ENCODE measurements at places on chromosomes 3 and 15. TPM values are rescaled to one million over a fixed set of nuclear protein-coding genes. Genes with fewer than 3 reads are reported as not detected.

GRCh38 chr15:91113030-91113429, 13.0 kb downstream of the SV2B start:
- no peak overlapping the region for H3K4me3 ChIP-seq
- no peak overlapping the region for H3K27ac ChIP-seq
- H3K4me1 ChIP-seq, result no peaks in the 10 kb centered on the region
- H3K27me3 ChIP-seq, result no peaks in the 10 kb centered on the region

DNA sequence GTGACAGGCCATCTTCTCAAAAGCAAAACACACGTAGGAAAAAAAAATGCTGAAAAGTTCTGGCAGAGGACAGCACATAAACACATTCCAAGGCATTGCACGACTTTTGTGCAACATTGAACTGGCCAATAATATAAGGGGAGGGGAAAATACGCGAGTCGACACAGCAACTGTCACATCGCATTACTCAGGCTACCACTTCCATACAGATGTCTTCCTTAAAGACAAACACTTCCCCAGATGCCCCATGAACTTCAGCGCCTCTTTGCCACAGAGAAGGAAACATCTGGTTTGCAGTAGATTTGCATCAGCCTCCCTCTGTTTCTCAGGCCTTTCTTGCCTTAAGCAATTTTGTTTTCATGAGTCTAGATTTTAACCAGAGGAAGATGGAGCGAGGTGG, 144.4 kb upstream of the IGF1R start:
- DNase-seq, result no peak
- no peak overlapping the region for H3K27ac ChIP-seq
- H3K4me3 ChIP-seq, result no peak overlapping the region
- no peaks in the 10 kb centered on the region for H3K36me3 ChIP-seq
- peaks cover 9% of the 10 kb centered on the region for H3K27me3 ChIP-seq

The CFAP100 gene
- total RNA-seq, result not detected

DNA sequence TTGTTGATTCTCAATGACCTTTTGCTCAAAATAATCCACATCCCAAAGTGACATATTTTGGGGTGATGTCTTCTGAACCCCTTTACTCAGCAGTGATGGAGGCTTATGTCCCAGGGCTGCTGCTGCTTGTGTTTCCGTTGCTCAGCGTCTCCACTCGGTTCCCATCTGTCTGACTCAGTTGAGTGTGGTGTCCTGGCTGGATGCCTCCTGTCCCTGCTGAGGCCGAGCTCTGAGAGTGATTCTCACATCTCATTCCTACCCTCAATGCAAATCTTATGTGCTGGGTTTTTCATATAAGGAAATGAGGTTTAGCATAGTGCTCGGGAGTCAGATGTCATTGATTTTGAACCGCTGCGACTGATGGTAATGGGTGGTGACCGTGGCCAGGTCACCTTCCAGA, 247.4 kb downstream of the GABRG3 start:
- no peaks in the 10 kb centered on the region for H3K4me1 ChIP-seq
- no peaks in the 10 kb centered on the region for H3K27me3 ChIP-seq
- no peaks in the 10 kb centered on the region for H3K36me3 ChIP-seq

DNA sequence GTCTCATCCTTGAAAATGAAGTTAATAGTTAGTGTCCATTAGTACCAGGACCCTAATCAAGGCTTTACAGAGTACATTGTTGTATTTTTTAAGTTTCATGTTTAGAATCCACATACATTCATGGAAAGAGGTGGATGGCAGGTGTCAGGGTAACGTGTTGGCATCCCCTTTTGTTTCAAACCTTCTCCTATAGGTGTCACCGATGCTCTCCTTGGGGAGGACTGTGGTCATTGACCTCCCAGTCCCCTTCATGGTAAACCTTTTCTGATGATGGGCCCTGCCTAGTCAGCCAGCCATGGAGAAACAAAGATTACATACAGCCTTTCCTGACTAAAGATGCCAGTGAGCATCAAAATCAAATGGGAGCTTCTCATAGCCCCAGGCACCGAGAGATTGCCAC, 574.8 kb downstream of the AGBL1 start:
- no peak overlapping the region for H3K4me3 ChIP-seq
- H3K27ac ChIP-seq, result no peak overlapping the region
- no peaks in the 10 kb centered on the region for H3K36me3 ChIP-seq
- H3K27me3 ChIP-seq, result no peaks in the 10 kb centered on the region
- DNase-seq, result no peak

- H3K27me3 ChIP-seq, result no peaks in the 10 kb centered on the region
- no peaks in the 10 kb centered on the region for H3K4me1 ChIP-seq
- H3K4me3 ChIP-seq, result no peak overlapping the region
- DNase-seq, result no peak
- no peaks in the 10 kb centered on the region for H3K36me3 ChIP-seq
Observed at GRCh38 chr15:33831646-33832045, 136.7 kb upstream of the CHRM5 start.

DNA sequence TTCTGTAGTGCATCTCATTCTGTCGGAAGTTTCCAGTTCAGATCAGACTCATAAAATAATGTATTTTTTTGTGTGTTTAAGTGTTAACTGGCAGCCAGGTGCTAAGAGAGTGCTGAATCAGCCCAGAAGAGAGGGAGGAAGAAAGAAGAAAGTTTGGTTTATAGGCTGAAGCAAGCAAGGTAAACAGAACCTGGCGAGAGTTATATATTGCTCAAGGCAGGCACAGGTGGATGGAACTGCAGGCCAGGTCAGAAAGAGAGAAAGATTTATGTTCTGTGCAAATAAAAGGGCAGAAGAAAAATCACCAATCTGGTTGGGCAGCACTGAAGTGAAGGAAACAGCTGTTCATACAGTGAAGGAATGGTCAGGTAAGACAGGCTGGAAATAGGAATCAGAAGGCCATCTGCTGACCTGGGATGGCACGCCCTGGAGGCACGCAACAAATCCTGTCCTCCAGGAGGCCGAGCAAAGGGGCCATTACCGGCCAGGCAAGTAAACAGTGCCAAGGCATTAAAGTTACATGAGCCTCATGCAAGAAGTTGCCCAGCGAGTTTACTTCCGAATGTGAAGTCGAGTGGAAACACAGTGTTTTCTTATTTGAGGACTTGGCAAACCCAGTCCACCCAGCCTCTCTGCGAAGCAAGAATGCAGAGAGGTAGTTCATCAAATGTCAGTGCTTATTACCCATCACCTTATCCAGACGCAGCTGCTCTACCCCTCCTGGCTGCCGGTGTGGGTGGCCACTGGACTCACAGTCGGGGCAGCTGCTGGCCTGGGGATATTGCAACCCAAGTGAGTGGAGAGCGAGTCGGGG, 309.8 kb downstream of the VPS13C start:
- H3K4me3 ChIP-seq, result no peak overlapping the region
- no peak overlapping the region for H3K27ac ChIP-seq

GRCh38 chr3:50518436-50518835, 15.0 kb upstream of the CACNA2D2 start:
- H3K4me3 ChIP-seq, result no peak overlapping the region
- peaks cover 5% of the 10 kb centered on the region for H3K4me1 ChIP-seq
- no peaks in the 10 kb centered on the region for H3K27me3 ChIP-seq

The MED12L gene
- total RNA-seq, result 0.23 TPM

GRCh38 chr3:14859880-14860279, 41.1 kb downstream of the FGD5 start:
- H3K36me3 ChIP-seq, result peaks cover 2% of the 10 kb centered on the region
- DNase-seq, result no peak
- H3K27ac ChIP-seq, result no peak overlapping the region
- H3K4me1 ChIP-seq, result peaks cover 24% of the 10 kb centered on the region
- H3K27me3 ChIP-seq, result no peaks in the 10 kb centered on the region

GRCh38 chr3:97954228-97954827, 17.9 kb downstream of the RIOX2 start:
- peaks cover 9% of the 10 kb centered on the region for H3K36me3 ChIP-seq
- no peak overlapping the region for H3K27ac ChIP-seq
- no peaks in the 10 kb centered on the region for H3K4me1 ChIP-seq
- DNase-seq, result no peak

The RBP2 gene
- total RNA-seq, result not detected

DNA sequence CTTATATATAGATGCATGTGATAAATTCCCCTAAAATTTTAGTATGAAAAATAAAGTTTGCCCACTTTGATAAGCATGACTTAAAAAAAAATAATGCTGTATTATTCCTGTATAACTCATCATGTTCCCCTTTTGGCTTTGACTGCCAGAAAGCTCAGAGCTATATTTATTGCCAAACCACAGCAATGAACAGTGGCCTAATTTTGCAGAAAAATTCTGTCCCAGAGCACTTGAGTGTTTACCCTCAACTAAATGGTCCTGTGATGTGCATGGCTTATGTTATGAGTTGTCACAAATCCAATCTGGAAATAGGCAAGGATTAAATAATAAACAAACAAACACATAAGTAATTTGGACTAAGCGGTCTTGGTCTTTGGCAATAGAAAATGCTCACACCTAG, 276.7 kb downstream of the SLC9A9 start:
- DNase-seq, result no peak
- H3K4me3 ChIP-seq, result no peak overlapping the region
- H3K4me1 ChIP-seq, result peaks cover 17% of the 10 kb centered on the region
- no peaks in the 10 kb centered on the region for H3K36me3 ChIP-seq

DNA sequence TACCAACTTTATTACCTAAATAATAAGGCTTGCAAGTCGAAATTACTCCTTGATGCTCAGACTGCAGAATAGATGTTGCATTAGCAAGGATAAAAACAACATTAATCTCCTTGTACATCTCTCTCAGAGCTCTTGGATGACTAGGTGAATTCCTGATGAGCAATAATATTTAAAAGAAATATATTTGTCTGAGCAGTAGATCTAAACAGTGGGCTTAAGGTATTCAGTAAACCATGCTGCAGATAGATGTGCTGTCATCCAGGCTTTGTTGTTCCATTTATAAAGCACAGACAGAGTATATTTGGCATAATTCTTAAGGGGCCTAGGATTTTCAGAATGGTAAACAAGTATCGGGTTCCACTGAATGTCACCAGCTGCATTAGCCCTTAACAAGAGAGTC, 257.1 kb downstream of the TUSC7 start:
- no peak overlapping the region for H3K27ac ChIP-seq
- no peaks in the 10 kb centered on the region for H3K4me1 ChIP-seq
- no peaks in the 10 kb centered on the region for H3K36me3 ChIP-seq
- H3K27me3 ChIP-seq, result no peaks in the 10 kb centered on the region
- H3K4me3 ChIP-seq, result no peak overlapping the region

The PIERCE2 gene
- 2.3 TPM for total RNA-seq

DNA sequence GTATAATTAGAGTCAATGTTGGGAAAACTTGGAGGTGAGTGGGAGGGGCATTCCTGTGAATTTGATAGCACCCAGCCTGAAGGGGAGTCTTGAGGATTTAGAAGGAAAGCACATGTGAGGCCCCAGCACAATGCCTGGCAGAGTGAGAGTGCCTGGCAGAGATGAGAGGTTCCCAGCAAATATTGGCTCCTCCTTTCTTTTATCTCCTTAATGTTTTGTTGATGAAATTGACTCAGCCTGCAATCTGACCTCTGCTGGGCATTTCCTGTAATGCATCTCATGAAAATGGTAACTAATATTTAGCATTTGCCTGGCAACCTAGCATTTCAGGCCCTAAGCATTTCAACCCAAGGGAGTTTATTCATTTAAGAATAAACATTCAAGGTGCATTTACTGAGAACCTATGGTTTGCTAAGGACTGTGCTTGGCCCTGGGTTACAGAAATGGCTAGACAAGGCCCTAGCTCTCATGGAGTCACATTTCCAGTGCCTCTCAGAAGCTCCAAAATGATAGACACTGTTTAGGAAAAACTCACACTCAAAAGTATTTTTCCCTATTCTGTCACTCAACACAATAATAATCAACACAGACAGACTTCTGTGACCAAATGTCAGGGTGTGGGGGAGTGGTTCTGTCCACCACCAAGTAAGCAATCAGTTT, 19.0 kb downstream of the PDHB start:
- peak; percentile 79 for DNase-seq
- no peak overlapping the region for H3K27ac ChIP-seq
- H3K36me3 ChIP-seq, result no peaks in the 10 kb centered on the region
- H3K4me3 ChIP-seq, result no peak overlapping the region

DNA sequence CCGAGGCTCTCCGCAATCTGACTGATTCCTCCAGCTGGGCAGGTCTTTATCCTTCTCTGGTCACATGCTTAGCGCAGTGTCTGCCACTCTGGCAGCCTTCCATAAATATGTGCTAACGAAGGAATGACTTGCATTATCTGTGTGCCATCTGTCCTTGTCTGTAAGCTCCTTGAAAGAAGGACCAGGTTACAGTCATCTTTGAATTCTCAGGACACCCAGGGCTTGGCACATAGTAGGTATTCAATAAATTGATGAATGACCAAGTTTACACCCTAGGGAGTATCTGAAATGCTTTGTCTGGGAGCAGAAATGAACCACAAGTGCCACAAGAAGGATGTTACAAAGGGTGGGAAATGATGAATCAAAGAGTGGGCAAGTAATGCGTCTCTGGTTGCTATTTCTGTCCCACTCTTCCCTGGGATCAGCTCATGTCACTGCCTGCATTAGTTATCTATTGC, 16.5 kb upstream of the FAM3D start:
- no peak overlapping the region for H3K4me3 ChIP-seq
- no peak for DNase-seq
- no peak overlapping the region for H3K27ac ChIP-seq
- no peaks in the 10 kb centered on the region for H3K36me3 ChIP-seq

The MST1R gene
- total RNA-seq, result 1.5 TPM

The MYNN gene
- 11.7 TPM for total RNA-seq

The SPCS1 gene
- total RNA-seq, result 100 TPM

The PCCB gene
- 35.4 TPM for total RNA-seq

- no peak overlapping the region for H3K27ac ChIP-seq
- no peaks in the 10 kb centered on the region for H3K4me1 ChIP-seq
- no peaks in the 10 kb centered on the region for H3K36me3 ChIP-seq
- DNase-seq, result no peak
- H3K4me3 ChIP-seq, result no peak overlapping the region
Observed at GRCh38 chr15:98699591-98700424, 51.5 kb downstream of the IGF1R start.

DNA sequence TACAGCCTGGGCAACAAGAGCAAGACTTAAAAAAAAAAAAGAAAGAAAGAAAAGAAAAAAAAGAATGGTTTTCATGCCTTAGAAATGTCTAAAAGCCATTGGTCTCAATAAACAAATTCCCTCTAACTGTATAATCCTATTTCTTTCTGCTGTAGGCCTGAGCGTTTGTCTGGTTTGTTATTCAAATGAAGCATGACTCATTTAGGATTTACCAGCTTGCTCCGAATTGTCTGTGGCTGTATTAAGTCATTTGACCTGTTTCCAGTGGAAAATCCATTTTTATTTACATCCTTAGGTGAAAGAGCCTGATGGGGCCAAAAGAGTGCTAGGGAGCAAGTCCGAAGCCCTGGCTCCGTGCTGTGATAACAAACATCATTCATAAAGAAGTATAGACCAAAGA, 73.8 kb downstream of the BDH1 start:
- no peaks in the 10 kb centered on the region for H3K27me3 ChIP-seq
- no peak overlapping the region for H3K4me3 ChIP-seq
- peak; percentile 30 for DNase-seq
- no peak overlapping the region for H3K27ac ChIP-seq
- H3K4me1 ChIP-seq, result peaks cover 15% of the 10 kb centered on the region
